Stimulated activated CD4-positive, alpha-beta T cell treated with anti-CD3 and anti-CD28 coated beads, Interleukin-4, amount 100 ng/mL, for 4 hours (primary cell): ENCODE measurements at places on chromosomes 13 and 19.
A peak's percentile ranks its signal among the peaks of the same experiment; 100 is the strongest.

- no peak for DNase-seq
Measured at GRCh38 chr13:33615436-33615835, 202.5 kb upstream of the RFC3 start.

DNA sequence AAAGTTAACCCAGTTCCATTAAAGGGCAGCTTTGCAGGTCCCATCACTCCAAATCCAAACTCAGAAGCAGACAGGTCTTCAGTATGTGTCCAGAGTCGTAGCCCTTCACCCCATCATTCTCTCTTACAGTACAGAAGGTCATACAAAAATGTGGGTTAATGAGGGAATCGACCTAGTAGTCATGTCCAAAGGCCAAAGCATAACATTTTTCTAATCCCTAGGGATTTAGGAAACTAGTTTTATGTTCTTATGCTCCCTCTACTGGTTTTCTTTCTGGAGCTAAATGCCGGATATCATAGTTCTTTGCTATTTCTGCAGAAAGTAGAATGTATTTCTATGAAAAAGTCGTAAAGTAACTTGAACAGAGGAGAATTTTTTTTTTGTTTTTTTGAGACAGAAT lies 72.2 kb downstream of the DHRS12 start:
- no peak for DNase-seq

DNA sequence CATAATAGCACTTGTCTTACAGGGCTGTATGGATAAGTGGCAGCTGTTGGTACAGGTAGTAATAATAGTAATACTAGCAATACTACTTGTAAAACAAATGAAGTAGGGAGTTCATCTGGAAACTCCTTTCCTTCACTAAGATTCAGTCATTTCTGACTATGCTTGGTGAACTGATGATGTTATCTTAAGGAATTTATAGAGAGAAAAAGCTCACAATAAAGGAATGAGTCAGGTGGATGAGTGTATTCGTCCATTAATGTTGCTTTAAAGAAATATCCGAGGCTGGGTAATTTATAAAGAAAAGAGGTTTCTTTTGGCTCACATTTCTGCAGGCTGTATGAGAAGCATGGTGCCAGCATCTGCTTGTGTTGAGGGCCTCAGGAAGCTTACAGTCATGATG lies 477.3 kb downstream of the KLF12 start:
- no peak for DNase-seq

GRCh38 chr13:75432045-75432444 lies 49.9 kb downstream of the TBC1D4 start:
- no peak for DNase-seq

GRCh38 chr19:13334801-13335481 lies 171.3 kb downstream of the CACNA1A start:
- no peak for DNase-seq

- no peak for DNase-seq
Measured at GRCh38 chr13:39600766-39601165, 2.2 kb downstream of the LHFPL6 start.

DNA sequence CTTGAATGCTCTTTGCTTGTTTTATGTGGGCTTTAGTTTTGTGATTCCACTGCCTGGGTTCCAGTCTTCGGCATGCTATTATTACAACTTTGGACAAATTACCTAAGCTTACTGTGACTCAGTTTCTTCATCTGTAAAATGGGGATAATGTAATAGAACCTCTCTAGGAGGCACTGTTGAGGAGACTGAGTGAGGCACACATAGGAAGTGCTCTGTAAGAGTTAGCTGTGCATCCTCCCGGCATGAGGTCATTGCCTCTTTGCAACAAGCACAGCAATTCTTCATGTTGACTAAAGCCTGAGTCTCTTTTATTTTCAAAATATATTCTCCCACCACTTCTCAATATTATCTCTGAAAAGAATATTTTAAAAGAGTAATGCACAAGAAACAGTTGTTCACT lies 227.4 kb downstream of the DLEU7 start:
- no peak for DNase-seq

GRCh38 chr13:40433577-40433976 lies 232.9 kb downstream of the FOXO1 start:
- DNase-seq, result peak; percentile 18

DNA sequence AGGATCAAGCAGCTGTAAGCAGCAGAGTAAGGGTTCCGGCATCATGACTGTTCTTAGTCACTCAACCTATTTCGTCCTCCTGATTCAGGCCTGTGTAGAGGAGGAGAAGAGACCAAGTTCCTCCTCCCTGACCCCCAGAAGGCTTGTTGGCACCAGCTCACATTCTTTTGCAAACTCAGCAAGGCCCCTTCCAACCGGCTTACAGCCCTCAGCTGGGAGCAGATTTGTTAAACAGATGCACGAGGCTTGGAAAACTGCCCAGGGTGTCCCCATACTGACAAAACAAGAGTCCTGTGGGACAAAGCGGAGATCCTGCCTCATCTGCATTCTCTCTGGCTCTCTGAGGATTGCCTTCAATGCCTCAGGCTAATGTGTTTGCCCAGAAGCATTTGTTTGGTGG lies 113.2 kb upstream of the SOX21 start:
- DNase-seq, result no peak

GRCh38 chr13:67094952-67095351 lies 135.2 kb downstream of the PCDH9 start:
- no peak for DNase-seq

GRCh38 chr19:57812226-57812625 lies 2.5 kb downstream of the ZNF552 start:
- DNase-seq, result no peak

- no peak for DNase-seq
Measured at GRCh38 chr19:31255831-31256592, 93.2 kb downstream of the TSHZ3 start.

- DNase-seq, result no peak
Measured at GRCh38 chr13:41710771-41711170, 250.1 kb downstream of the VWA8 start.

DNA sequence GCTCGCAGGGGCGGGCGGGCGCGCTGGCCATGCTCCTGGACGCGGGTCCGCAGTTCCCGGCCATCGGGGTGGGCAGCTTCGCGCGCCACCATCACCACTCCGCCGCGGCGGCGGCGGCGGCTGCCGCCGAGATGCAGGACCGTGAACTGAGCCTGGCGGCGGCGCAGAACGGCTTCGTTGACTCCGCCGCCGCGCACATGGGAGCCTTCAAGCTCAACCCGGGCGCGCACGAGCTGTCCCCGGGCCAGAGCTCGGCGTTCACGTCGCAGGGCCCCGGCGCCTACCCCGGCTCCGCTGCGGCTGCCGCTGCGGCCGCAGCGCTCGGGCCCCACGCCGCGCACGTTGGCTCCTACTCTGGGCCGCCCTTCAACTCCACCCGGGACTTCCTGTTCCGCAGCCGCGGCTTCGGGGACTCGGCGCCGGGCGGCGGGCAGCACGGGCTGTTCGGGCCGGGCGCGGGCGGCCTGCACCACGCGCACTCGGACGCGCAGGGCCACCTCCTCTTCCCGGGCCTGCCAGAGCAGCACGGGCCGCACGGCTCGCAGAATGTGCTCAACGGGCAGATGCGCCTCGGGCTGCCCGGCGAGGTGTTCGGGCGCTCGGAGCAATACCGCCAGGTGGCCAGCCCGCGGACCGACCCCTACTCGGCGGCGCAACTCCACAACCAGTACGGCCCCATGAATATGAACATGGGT lies 599 bp downstream of the ZIC2 start:
- DNase-seq, result no peak

GRCh38 chr19:16062789-16063188 lies 13.5 kb upstream of the TPM4 start:
- DNase-seq, result peak; percentile 65

GRCh38 chr13:26227166-26227971 lies 5.3 kb upstream of the RNF6 start:
- no peak for DNase-seq
